ENCODE measurements at places on chromosomes 5 and 9.
A peak's percentile ranks its signal among the peaks of the same experiment; 100 is the strongest.

DNA sequence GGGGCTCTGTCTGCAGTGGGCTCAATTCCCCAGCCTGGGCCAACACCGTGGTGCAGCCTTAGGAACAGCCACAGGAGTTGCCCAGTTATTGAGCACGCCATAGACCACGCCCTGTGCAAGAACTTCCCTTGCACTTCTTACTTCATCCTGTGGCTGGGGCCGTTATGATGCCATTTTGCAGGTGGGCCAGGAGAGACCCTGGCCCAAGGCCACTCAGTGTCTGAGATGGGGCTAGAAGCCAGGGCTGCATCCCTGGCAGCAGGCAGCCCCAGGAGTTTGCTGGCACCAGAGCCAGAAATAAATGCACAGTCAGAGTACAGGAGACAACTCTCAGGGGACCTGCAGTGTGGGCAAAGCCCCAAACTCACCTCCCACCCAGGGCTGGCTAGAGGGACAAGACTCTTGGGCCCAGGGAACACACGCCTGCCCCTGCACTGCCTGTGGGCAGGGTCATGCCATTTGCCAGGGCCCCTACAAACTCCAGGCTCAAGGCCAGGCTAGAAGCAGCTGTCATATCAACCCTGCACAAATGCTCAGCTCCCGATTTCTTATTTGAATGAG is 6.7 kb downstream of the CORO2A start:
- DNase-seq: no peak

- DNase-seq: no peak
Measured at GRCh38 chr5:141434006-141434405, 3.7 kb downstream of the PCDHGA12 start.

GRCh38 chr9:17555362-17556054 is 23.4 kb upstream of the SH3GL2 start:
- DNase-seq: no peak

- peak; percentile 13 for DNase-seq
Measured at GRCh38 chr5:55344392-55344992, 36.7 kb downstream of the MTREX start.

GRCh38 chr9:73179589-73179988 is 27.9 kb downstream of the ANXA1 start:
- DNase-seq: no peak

DNA sequence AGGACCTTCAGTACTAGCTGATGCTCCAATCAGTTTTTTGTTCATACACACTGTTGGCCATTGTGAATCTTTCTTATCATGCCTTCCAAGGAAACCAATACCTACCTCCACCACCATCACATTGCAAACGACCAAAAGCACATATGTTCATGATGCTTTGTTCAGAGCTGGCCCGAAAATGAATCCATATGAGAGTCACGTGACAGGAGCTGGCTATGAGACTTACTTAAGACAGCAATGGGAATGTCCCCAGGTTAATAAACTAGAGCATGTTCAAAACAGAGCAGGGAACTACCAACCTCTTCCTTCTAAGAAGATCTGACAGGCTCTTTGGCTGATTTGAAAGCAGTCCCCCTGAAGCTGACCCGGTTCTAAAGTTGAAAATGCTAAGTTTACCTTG is 93.5 kb downstream of the FGF1 start:
- no peak for DNase-seq

GRCh38 chr5:68680366-68680765 is 413.4 kb upstream of the SLC30A5 start:
- DNase-seq: no peak

DNA sequence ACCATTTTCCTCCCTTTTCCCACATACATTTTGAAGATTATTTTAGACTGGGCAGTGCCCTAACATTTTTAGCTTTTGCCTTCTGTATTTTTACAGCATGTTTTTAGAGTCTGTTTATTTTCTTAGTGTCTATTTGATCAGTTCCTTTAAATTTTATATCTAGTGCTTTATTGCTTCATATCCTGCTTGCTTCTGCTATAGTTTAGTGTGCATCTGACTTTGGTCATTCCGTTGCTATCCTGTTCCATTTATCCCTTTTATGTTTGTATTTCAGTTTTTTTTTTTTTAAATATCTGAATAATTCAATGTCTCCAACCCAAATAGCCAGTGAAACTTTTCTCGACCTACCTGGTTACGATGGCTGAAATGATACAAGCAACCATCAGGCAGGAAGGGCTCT is 203.8 kb downstream of the ARHGAP26 start:
- DNase-seq: no peak

DNA sequence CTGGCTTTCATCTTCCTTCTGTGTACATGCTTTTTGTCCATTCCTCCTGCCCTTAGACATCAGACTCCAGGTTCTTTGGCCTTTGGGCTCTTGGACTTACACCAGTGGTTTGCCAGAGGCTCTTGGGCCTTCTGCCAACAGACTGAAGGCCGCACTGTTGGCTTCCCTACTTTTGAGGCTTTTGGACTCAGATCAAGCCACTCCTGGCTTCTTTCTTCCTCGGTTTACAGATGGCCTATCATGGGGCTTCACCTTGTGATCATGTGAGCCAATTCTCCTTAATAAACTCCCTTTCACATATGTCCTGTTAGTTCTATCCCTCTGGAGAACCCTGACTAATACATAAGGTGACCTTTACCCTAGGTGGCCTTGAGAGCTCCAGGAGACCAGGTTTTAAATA is 189.1 kb upstream of the CCNG1 start:
- DNase-seq: no peak

- DNase-seq: no peak
Measured at GRCh38 chr5:7078101-7078500, 317.8 kb upstream of the ADCY2 start.

DNA sequence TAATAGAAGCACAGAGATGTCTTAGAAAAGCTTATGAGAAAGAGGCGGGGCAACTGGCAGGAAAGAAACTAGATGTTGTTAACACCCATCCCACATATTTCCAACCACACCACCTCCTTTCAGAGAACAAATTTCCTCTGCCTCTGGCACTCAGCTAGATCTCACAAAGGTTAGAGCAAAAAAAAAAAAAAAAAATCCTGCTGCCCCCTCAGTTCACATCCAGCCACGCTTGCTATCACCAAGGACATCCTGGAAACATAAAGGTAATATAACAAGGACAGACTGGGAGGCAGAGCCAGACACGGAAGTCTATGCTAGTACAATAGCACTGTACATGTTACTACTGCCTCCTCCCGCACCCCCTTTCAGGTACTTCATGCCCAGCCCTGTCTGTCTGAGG is 238.0 kb upstream of the PTGER4 start:
- no peak for DNase-seq

GRCh38 chr9:107597743-107598217 is 108.2 kb upstream of the KLF4 start:
- DNase-seq: no peak

- no peak for DNase-seq
Measured at GRCh38 chr5:95731571-95732554, 727 bp downstream of the RHOBTB3 start.

GRCh38 chr5:133919148-133920136 is 49.0 kb downstream of the C5orf15 start:
- DNase-seq: no peak

DNA sequence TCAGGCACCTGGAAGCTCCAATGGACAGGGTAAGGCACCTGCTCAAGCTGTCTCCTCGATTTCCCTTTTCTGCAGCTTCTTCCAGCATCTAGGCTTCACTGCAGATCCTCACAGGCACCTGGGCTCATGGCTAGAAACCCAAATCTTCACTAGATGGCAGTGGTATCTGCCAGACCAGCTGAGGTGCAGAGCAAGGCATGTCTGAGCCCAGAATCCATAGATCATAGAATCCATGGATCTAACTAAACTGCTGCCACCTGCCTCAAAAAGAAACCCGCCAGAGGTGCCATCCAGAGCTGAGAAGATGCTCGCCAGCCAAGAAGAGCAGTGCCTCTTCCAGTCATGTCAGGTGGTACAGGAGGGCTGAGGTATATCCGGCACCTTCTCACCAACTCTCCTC is 6.9 kb downstream of the SHC3 start:
- no peak for DNase-seq

DNA sequence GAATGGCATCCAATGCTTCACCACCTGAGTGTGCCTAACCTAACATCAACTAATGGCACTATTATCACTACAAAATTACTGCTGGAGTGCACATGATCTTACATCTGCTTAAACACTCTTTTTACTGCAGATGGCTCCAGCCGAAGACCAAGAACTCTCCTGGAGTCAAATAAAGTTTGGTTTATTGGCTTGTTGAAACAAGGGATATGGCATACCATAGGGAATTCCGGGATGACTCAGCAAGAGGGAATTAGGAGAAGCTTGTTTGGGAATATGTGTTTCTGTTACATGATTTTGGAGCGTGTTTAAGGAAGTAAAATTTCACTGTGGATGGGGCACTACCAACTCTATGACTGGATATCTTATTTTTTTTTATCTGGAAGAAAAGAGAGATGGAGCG is 872.6 kb downstream of the DTWD2 start:
- DNase-seq: no peak

GRCh38 chr9:135788576-135789300 is 86.8 kb downstream of the KCNT1 start:
- no peak for DNase-seq

GRCh38 chr5:146624179-146624578 is 108.2 kb upstream of the GPR151 start:
- DNase-seq: no peak

DNA sequence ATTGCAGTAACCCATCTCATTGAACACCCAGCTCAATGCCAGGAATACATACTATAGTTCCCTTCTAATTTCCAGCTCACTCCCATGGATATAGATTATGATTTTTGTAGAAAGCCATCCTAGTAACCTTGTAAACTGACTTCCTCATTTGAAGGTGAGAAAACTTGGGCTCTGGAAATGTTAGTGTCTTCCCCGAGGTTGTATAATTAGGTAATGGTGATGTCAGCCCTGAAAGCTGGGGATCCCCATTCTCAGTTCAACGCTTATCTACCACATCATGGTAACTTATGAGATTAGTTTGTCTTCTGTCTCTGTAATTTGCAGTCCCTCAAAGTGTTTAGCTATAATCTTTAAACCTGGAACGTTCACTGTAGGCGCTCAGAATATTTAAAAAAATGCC is 34.6 kb upstream of the PTCH1 start:
- DNase-seq: no peak

DNA sequence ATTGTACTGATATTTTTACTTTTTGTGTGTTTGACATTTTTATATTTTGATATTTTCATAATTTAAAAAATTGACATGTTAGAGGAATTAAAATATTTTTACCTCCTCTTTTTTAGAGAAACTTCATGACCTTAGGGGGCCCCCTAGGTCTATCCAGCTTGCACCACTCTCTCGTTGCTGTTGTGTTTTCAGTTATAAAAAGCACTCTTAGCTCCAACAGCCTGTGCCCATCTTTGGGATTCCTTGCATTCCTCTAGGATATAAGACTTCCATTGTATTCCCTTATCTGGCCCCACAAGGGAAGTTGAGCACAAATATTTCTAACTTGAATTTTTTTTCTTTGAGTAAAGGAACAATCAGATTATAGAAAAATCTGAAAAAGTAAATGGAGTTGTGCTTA is 245.3 kb downstream of the SH3GL2 start:
- DNase-seq: peak; percentile 15

DNA sequence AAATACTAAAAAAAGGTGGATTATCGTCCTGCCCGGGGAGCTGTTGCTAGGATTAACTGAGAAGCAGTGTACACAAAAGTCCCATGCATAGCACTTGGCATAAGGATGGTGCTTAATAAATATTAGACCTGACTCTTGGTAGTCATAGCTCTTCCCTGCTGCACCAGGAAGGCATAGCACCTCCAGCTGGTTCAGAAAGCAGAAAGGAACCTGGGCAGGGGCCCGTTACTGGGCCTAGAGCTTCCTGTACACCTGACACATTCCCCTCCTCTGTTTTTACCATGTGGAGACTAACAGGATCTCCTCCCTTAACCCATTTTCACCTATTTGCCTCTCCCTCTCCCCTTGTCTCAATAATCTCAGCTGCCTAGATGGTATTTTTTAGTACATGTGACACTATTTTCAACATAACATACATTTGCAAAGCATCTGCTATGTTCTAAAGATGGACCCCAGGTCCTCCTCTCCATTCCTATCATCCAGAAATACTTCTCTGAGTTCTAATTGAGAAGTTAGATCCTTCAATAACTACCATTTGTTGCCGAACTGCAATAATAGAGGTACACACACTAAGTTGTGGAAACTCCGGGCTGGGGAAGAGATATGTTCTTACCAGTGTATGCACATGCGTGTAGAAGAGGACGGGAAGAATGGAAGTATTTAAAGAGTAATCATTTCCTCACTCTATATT is 3.2 kb upstream of the ANP32B start:
- no peak for DNase-seq

DNA sequence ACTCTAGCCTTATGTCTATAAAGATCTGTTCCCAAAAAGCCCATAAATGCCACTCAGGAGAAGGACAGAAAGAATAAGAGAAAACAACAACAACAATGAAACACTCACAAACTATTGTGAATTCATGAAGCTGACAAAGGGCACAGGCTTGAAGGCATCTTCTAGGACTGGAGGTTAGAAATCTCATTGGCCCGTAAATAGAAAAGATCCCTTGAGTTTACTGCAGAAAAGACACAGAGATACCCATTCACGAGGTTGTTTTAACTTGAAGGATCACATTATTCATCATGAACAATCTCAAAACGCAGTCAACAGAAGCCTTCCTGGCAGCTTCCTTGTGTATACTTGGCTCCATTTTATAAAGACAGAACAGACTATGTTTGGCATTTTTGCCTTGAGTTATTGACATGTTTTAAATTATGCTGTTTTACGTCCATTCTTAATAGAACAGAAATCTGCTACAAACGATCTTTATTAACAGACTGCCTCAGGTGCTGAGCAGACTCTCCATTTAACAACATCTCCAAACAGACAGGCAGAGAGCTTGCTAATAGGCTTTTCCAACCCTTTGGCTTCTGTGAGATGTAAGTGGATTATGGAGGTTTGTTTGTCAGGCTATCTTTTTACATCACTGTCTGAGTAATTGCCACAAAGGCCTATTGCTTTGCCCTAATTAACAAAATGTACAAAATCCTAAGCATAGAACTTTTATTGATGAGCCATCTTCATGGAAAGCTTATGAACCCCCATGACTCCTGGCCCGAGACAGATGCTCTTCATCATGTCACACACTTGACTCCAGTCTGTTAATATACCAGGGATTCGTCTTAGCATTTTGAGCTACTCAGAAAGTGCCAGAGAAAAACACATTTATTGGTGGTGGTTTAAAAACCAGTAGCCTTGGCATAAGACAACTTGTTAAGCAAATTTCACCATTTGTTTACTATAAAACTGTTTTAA is 735.3 kb upstream of the ZNF608 start:
- DNase-seq: no peak

DNA sequence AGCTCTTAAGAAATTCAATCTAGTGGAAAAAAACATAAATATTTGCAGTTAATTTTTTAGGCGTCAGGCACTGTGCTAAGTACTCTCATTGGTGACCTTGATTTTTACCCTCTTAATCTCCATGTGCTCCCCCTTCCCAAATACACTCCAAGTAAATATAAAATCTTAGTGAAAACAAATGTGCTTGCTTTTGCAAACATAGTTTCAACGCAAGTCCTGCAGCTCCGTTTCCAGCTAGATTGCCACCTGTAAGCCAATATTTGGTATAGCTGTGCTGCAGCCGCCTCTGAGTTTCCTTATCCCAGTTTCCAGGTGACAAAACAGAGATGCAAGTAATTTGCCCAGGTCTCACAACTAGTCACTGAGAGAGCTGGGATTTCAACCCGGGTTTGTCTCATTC is 1.9 kb upstream of the MTMR12 start:
- DNase-seq: no peak
